Stimulated activated CD8-positive, alpha-beta memory T cell treated with anti-CD3 and anti-CD28 coated beads, Interleukin-7, amount 100 ng/mL, for 48 hours (primary cell): ENCODE measurements at places on chromosomes 2 and 18.

- no peak for DNase-seq
These were observed 33.3 kb downstream of the UXS1 start for GRCh38 chr2:106160786-106161261.

GRCh38 chr2:134943540-134943939, 24.9 kb downstream of the CCNT2 start:
- no peak for DNase-seq

DNA sequence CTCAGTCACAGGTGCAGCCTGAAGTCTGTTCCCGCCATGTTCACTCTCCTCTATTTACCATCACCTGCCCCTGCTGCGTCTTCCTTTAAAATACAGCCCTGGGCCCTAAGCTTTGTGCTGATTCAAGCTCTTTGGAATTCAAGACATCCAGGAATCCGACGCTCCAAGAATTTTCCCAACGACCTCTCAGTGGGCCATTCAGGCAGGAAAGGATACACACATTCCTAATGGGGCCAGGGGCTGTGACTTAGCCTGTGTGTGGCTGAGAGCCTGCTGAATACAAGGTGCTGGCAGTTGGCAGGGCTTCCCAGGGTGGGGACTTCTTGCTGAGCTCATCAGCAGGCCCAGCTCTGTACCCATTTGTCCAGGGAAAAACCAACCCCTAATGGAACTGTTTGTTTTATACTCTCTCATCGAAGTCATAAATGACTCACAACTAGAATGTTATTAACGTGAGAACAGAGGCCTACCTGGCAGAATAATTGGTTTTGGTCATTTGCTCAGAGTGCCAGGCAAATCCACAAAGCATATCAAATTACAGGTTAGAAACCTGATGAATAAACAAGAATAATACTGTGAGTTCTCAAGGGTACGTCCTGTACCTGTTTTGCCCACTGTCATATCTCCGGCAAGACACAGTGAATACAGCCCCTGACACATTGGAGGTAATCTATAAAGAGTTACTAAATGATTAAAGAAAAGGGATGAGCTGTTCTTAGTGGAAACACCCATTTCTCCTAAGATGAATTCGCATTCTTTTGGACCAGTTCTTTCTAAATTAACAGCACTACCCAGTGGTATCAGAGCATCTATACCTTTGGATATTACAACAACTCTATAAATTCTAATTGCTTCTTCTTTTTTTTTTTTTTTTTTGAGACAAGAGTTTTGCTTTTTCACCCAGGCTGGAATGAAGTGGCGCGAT, 12.6 kb upstream of the KCMF1 start:
- DNase-seq, result no peak

GRCh38 chr2:150575861-150576260, 88.4 kb upstream of the RND3 start:
- DNase-seq, result no peak
